Stimulated activated CD8-positive, alpha-beta memory T cell treated with anti-CD3 and anti-CD28 coated beads, Interleukin-4, amount 100 ng/mL, for 1 hour (primary cell): ENCODE measurements at places on chromosomes 4 and X.

DNA sequence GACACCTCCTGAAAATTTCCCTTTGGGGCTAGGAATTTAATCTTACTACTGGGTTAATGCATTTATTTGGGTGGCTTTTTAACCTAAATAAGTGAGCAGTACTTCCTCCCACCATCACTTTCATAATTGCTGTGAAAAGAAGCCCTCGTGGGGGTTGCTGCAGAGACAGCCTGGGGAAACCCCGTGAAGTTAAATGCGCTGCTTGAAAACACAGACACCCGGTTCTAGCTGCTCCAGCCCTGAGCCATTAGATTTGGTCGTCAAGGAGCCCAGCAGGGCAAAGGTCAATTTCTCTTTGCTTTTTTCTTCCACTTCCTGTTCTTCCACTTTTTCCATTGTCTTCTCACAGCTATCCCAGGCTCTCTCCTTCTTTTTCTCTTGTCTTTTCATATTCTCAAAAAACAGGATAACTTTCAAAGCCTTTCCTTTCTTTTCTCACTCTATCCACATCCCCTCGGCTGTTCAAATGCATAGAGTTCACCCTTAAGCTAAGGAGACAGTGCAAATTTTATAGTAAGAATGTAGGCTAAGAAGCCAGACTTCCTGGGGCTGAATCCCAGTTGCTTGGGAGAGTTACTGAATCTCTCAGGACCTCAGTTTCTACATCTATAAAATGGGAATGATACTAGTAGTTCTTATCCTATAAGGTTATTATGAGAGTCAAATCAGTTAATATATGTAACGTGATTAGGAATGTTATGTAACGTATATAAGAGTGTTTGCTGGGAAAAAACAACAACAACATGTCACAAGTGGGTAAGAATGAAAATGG lies 91.5 kb upstream of the ZNF827 start:
- no peak for DNase-seq

DNA sequence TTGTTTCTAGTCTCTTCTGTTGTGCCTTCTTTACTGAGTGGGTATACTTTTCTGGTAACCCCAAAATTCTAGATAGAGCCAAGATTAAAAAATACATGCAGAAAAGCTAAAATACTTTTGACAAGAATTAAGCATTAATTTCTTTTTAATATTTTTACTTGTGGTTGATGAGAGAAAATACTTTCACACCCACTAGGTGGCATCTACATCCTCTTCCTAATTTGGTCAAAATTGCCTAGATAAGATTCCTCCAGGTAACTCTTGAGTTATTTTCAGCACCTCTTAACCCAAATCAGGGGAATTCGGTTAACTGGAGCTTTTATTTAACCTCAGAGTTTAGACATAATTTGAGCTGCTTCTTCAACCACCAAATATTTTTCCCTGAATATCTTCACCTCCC lies 28.4 kb upstream of the COX7B2 start:
- no peak for DNase-seq

GRCh38 chr4:12110627-12111026 lies 681.9 kb upstream of the HS3ST1 start:
- DNase-seq: no peak

GRCh38 chr4:1082215-1083182 lies 30.9 kb downstream of the RNF212 start:
- DNase-seq: no peak

DNA sequence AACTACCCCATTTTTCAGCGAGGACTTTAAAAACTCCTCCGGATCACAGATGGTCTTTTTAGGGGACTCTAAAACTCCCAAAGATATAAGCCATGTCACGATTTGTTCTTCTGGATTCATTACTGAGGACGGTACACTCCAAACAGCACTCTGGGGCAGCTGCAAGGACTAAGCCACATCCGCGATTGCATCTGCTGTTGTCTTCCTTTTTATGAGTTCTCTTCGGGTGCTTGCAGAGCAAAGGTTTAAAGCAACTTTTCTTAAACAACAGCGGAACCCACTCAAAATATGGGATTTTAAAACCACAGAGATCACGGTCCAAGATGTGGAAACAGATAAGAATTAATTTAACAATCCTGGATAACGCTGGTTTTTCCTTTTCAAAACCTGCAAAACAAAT lies at the start of gene ARHGEF6:
ARHGEF6 (minus strand) TSS at position 170 of the 400 bp plus-strand sequence; CDS start at position 120, 50 bp downstream.
- DNase-seq: no peak

DNA sequence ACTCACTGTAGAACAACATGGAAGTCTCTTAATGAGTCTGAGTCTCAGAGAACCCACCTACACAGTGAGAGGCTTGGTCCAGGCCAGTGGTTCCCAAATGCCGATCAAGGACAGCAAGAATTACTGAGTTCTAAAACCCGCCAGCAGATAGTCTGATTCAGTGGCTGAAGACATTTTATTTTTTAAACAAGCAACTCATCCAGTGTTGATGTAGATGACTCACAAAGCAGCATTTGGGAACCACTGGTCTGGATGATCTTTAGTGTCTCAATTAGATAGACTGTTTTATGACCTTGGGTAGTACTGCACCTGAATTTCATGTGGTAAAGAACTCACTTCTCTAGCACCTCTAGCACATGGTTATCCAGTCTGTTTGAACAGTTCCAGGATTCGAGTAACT lies 193.6 kb downstream of the FBXW7 start:
- DNase-seq: no peak

DNA sequence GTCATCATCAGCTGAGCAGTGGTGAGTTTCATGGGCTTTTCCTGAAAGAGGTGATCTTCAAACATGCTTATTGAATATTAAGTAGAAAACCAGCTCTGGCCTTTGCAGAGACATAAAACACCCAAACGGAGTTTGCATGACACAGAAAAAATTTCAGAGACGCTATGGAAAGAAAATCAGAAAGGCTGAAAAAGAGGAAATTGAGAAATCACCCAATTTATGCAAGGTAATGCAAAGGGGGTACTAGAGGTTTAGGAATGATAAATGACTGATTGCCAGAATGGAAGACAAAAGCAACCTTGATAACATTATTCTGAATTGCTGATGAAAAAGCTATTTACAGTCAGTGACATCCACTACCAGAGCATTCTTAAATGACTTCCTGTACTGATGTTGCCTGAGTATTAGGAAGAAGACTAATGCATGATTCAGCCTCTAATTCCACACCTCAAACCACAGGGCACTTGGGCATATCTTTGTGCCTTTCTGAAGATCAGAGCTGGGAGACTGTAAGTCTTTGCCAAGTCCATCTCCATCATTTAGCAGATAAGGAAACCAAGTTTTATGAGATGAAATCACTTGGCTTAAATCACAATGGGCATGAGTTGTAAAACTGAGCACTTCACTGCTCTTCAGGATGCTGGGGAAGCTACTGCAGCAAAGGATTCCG lies 565.7 kb downstream of the PPARGC1A start:
- no peak for DNase-seq

GRCh38 chr4:107115185-107115847 lies 79.2 kb upstream of the DKK2 start:
- no peak for DNase-seq

- DNase-seq: no peak
Measured at GRCh38 chrX:56113785-56114436, 118.2 kb upstream of the KLF8 start.

- DNase-seq: no peak
Measured at GRCh38 chr4:78899302-78899701, 39.9 kb downstream of the PAQR3 start.

- no peak for DNase-seq
Measured at GRCh38 chr4:26069218-26069617, 155.2 kb downstream of the SMIM20 start.

- no peak for DNase-seq
Measured at GRCh38 chr4:56477192-56477702, 9.8 kb downstream of the SRP72 start.

DNA sequence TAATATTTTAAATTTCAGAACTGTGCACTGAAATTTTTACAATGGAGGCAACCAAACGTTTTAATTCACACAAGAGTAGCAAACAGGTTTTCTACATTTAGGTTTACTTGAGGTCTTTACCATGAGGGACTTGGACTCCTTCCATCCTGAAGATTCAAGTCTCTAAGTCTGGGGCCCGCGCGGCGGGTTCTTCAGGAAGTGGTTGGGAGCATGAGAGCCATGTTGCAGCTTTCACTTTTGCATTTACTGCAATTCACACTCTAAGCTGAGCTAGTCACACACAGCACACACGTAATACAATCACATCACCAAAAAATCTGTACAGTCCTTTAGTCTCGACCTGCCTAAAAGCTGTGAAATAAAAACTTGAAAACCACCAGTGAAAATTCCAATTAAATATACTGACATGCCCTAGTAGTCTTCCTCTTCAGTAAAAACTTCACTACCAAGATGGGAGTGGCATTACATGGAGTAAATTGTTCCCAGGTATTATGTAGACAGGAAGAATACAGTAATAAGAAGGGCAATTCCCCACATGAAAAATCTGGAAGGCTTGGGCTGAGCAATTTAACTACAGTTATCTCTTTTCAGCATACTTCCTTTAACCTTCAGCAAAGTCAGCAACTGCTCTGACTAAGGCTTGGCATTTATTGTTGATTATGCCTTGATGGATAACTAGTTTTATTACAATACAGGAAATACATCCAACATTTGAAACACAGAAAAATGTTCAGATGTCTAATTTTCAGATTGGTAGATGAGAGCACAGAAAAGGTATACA lies 571.1 kb upstream of the DIPK2B start:
- DNase-seq: no peak

GRCh38 chr4:83382850-83383249 lies 48.2 kb upstream of the HPSE start:
- no peak for DNase-seq

DNA sequence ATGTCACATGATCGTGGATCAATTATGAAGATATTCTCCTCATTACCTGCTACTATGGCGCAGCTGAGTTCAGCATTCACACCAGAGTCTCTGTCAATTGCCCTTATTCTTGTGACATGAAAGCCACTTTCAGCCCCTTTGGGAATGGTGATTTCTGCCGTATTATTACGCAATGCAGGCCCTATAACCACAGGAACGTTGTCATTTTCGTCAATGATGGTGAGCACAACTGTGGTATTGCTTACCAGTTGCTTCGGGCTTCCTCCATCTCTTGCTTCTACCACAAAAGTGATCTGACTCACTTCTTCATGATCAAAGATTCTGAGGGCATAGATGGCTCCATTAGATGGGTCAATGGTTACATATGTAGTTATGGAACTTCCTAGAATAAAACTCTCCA lies 2.1 kb downstream of the PCDH18 start:
- DNase-seq: no peak

- DNase-seq: no peak
Measured at GRCh38 chr4:2412534-2412884, 5.9 kb downstream of the ZFYVE28 start.

GRCh38 chrX:22134681-22135080 lies 102.6 kb downstream of the PHEX start:
- no peak for DNase-seq

DNA sequence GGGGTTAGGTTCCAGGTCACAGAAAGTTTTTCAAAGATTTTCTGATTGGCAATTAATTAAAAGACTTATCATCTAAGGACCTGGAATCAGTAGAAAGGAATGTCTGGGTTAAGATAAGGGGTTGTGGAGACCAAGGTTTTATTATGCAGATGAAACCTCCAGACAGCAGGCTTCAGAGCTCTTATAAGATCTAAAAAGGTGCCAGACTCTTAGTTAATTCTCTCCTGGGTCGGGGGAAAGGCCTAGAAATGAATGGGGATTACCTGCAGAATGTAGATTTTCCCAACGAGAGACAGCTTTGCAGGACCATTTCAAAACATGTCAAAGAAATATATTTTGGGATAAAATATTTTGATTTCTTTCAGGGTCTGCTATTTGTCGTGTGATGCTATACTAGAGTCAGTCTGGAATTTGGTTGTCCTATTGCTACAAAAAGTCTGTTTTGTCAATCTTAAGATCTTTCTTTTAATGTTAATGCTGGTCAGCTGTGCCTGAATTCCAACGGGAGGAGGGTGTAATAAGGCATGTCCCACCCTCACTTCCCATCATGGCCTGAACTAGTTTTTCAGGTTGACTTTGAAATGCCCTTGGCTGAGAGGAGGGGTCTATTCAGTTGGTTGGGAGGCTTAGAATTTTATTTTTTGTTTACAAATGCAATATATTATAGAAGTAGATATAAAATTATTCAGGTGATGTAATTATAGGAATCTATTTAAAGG lies 15.8 kb downstream of the EGF start:
- no peak for DNase-seq

DNA sequence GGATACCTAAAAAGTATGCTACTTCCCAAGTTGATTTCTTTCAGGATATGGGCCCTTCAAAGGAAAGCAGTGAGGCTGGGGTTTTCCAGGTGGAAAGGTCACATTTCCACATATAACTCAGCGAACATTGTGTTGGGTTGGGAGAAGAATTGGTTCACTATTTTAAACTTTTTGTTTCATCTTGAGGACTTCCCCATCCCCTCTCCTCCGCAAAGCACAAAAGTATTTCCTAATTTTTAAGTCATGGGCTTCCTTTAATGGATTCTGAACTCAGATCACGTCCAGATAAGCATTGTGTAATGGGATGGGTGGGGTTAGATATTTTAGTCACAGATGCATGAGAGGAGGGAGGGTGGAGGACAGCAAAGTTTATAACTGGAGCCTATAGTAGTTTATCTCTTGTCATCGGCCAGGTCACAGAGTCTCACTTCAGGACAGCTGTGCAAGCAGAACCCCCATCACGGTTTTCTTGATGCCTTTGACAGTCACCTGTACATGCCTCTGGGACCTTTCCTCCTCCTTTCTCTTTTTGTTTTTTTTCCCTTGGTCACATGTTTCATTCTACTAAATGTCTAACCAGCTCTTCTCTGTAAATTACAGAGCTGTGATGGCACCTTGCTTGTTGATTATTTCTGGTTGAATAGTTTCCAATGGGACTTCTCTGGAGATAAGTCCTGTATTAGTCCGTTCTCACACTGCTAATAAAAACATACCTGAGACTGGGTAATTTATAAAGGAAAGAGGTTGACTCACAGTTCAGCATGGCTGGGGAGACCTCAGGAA lies 115.4 kb downstream of the PTTG2 start:
- no peak for DNase-seq

- DNase-seq: no peak
Measured at GRCh38 chr4:78653655-78654054, 102.1 kb downstream of the ANXA3 start.

DNA sequence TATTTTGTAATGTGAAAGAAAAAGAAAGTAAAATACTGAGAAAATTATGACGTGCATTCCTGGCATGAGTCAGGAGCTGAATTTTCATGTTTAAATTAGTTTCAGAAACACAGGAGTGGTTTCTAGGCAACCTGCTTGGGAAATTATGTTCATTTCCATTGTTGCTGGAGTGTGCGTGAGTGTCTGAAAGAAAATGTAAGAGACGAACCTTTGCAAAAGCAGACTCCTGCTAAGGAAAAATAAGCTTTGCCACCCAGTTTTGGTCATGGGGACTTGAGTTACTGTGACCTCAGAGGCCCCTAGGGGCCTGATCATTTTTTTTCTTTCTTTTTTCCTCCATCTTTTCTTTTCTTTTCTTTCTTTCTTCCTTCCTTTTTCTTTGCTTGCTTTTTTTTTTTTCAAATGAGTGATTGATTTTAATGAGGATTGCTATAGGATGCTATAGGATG lies 18.8 kb upstream of the CHRNA9 start:
- no peak for DNase-seq

DNA sequence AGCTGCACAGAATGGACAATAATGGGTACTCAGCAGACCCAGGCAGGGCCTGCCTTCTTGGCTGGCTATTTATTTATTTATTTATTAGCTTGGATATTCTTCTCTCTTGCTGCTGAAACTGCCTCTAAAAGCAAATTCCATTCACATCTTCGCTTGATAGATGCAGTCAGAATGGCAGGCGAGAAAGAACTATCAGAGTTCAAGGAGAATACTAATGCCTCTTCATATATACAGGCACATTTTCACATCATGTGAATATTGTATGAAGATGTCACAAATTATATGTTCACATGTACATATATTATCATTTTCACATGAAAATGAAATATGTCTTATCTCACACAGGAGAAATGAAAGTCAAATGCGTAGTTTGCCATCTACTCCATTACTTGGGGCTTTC lies 479.7 kb upstream of the ATOH1 start:
- DNase-seq: no peak
